ENCODE measurements at places on chromosomes 3 and 15. TPM values are rescaled to one million over a fixed set of nuclear protein-coding genes. Genes with fewer than 3 reads are reported as not detected.

The ABCF3 gene
- total RNA-seq = 45.6 TPM

The MYD88 gene
- 60.1 TPM for total RNA-seq

The ZPLD1 gene
- total RNA-seq = not detected

The MYO1E gene
- 109 TPM for total RNA-seq

The CTXN2 gene
- total RNA-seq = not detected

The SLC22A14 gene
- total RNA-seq = 0.53 TPM

The TRAIP gene
- total RNA-seq = 10.1 TPM

The SLC2A2 gene
- not detected for total RNA-seq

The ASB14 gene
- total RNA-seq = not detected

The RAB6B gene
- total RNA-seq = 1.0 TPM

The WDR76 gene
- total RNA-seq = 12.2 TPM

The GPR27 gene
- 3.6 TPM for total RNA-seq

The RBM5 gene
- 60.1 TPM for total RNA-seq

The ZNF501 gene
- total RNA-seq = 0.79 TPM

The ASB7 gene
- 9.7 TPM for total RNA-seq

The USP13 gene
- total RNA-seq = 3.4 TPM

The CD276 gene
- total RNA-seq = 17.0 TPM

The FAM107A gene
- 78.6 TPM for total RNA-seq

The LRRC15 gene
- total RNA-seq = 0.38 TPM

The SERPINI2 gene
- 0.30 TPM for total RNA-seq

The TMEM212 gene
- not detected for total RNA-seq

The FSD2 gene
- total RNA-seq = not detected

The CD80 gene
- total RNA-seq = 1.3 TPM

The SH2D7 gene
- total RNA-seq = not detected

The PROK2 gene
- total RNA-seq = not detected

Measured in esophagus squamous epithelium (tissue), 5 donors.